ENCODE measurements at places on chromosomes 1 and 21.

DNA sequence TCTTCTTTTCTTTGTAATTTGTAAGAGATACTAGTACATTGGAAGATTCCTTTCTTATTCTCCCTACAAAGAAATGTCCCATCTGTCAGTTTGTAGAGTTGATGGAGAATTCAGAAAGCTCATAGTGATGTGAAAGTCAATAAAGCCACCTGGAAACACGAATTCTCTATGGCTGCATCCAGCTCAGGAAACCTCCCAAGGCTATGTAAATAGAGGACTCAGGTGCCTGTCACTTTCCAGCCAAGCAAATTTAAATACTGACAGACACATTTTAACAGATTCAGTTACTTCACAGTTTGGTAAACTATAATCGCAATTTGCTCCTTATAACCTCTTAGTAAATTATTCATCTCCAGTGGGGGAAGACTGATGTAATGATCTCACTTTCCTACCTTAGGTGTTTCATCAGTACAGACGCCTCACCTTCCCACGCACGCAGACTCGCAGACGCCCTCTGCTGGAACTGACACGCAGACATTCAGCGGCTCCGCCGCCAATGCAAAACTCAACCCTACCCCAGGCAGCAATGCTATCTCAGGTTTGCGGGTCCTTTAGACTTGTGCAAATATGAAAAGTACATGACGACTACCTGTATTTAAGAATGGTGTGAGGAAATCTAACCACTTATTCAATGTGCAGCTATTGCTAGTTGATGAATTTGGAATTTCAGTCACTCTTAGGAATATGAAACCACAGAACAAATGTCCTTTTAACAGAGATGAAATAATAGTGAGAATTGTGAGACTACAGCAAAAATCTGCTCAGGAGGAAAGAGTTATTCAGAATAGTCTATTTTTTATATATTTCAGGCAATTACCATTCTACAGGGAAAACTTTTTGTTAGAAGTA, 60.6 kb downstream of the PTPRC start:
- no peak for DNase-seq

GRCh38 chr1:212690816-212691403, 8.7 kb downstream of the BATF3 start:
- DNase-seq = no peak

DNA sequence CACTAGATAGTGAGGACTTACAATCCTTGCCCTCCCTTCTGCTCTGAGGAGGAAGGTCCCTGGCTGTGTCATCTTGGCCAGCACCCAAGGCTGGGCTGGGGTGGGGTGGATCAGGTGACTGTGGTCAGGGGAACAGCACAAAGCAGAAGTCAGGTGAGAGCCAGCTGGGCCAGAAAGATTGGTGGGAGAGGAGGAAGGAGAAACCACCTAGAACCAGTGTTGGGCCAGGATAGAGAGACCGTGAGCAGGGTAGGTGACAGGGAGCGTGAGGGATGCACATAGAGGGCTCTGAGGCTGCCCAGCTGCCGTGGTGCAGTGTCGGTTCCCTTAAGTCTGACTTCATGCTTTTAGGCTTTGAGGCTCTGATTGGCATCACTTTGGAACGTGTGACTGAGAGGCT, 22.7 kb downstream of the NCF2 start:
- no peak for DNase-seq

- no peak for DNase-seq
These were observed 36.0 kb downstream of the CAPN2 start for GRCh38 chr1:223748405-223748772.

DNA sequence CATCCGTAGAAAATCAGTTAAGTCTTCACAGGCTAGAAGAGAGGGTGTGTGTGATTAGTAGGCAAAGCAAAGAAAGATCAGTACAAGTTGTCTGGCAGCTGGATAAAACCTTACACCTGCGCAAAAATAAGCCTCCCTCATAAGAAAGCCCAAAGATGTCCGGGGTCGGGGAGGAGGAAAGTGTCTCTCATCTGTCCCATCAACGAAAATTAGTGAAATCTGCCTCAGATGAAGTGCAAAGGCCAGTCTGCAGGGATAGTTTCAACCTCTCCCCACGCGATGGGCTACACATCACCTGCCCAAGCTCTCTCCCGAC, 333.9 kb downstream of the SRGAP2C start:
- no peak for DNase-seq

DNA sequence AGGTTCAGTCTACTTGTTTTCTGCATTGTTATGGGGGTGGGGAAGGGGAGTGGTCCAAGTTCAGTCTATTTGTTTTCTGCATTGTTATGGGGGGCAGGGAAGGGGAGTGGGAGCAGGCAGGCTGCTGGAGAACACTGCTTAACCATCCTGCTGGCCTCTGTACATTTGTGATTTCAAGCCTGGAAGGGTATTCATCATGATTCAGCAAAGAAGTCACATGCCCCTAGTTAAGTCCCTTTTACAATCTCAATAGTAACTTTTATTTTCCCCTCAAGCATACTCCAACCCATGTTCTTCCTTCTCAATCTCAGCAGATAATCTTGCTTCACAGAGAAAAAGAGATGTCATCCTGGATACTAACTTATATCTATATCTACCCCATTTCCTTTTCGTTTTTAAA, 7.9 kb downstream of the LYST start:
- DNase-seq = no peak

GRCh38 chr1:84861988-84862644, 30.9 kb downstream of the LPAR3 start:
- no peak for DNase-seq

DNA sequence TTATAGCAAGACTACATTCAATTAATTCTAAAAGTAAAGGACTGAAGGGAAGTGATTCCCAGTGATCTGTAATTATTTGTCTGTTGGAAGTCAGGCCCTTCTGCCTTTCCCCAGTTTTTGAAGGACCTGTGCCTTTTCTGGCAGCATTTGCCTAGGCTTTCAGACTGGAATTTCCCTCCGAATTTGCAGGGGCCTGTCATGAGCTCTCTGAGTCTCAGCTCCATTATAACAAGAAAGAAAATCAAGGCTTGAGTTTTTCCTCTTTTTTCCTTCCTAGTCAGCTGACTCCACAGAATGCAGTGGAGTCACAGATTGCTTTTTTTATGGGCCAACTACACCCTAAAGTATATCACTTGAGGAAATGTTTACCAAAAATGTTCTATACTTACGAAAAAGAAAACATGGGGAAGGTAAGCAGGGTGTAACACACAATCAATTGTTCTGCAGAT, 1.1 kb downstream of the NR5A2 start:
- DNase-seq = no peak

DNA sequence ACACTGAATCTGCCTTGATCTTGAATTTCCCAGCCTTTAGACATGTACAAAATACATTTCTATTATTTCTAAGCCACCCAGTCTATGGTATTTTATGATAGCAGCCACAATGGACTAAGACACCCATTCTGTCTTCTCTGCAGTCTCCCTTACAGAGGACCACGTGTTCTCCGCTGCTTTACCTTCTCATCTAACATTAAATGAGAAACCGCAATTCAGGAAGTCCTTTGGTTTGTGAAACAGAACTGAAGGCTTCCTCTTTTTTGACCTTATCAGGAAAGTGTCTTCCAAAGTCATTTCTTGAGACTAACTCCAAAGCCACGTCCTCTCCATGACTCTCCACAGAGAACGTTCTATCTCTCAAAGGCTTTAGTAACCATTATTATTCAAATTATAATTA, 560.1 kb downstream of the OMA1 start:
- no peak for DNase-seq

- no peak for DNase-seq
These were observed 16.0 kb downstream of the COL9A2 start for GRCh38 chr1:40301066-40301465.

DNA sequence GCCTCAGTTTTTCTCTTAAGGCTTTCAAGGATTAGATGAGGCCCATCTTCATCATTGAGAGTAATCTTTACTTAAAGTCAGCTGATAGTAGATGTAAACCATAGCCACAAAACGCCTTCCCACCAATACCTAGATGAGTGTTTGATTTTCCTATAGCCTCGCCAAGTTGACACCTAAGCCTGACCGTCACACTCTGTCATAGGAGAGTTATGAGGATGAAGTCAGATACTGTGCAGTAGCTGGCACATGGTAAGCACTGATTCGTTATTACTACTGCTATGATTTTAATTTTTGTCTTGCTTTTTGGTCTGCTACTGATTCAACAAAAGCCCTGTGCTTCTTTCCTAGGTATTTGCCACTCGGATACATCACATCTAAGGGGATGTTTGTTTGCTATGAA, 395.5 kb downstream of the RPS6KC1 start:
- DNase-seq = no peak

DNA sequence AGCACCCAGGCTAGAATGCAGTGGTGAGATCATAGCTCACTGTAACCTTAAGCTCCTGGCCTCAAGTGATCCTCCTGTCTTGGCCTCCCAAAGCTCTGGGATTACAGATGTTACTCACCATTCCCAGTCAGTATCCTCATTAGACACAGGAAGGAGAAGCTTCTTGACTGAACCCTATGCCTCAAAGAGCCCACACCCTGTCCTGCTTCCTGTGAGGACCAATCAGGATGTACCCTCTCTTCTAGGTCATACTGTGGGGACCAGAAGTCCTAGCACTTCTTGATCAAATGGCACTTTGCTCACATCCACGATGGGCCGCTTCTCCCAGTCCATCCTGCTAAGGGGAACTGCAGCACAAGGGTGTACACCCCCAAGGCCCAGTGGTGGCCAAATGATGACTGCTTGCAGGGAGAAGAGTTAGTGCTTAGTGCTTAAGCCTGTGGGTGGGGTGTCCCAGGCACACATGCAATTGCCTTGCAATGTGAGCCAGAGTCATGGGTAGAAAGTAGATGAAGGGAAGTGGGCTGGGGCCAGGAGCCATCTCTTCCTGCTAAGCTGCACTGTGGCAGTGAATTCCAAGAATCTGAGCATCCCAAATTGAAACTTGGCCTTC, 9.8 kb downstream of the CD34 start:
- no peak for DNase-seq
